Activated CD4-positive, alpha-beta T cell treated with anti-CD3 and anti-CD28 coated beads, Interleukin-2, amount 50 U/mL, for 1 hour (primary cell): ENCODE measurements at places on chromosomes 11 and 22.

GRCh38 chr22:44247923-44248892 is 64.5 kb downstream of the SHISAL1 start:
- no peak for DNase-seq

DNA sequence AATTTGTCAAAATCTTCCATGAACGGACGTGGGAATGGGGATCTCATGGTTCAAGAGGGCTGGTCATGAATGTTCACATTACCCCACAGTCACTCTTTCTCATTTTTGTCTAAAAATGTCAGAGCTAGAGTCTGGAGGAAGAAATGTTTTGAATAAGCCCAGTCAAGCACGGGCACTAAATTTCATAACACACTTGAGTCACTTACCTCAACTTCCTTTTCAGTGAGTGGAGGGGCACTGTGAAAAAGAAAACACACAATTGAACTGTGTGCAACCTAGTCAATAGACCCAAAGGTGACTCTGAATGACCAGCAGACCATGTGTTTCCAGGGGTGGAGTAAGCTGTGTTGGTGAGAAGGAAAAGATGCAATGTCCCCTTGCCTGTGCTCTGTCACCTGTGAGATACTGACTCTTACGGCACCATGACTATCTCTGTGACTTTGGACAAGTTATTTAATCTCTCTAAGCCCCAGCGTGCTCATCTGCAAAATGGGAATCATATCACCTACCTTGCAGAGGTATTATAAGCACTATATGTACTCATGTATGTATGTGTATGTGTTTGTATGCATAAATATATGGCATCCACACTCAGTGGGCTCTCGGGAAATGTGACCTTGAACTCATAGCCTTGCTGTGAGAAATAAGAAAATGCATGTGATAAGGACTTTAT is 38.2 kb upstream of the LYVE1 start:
- DNase-seq, result no peak

DNA sequence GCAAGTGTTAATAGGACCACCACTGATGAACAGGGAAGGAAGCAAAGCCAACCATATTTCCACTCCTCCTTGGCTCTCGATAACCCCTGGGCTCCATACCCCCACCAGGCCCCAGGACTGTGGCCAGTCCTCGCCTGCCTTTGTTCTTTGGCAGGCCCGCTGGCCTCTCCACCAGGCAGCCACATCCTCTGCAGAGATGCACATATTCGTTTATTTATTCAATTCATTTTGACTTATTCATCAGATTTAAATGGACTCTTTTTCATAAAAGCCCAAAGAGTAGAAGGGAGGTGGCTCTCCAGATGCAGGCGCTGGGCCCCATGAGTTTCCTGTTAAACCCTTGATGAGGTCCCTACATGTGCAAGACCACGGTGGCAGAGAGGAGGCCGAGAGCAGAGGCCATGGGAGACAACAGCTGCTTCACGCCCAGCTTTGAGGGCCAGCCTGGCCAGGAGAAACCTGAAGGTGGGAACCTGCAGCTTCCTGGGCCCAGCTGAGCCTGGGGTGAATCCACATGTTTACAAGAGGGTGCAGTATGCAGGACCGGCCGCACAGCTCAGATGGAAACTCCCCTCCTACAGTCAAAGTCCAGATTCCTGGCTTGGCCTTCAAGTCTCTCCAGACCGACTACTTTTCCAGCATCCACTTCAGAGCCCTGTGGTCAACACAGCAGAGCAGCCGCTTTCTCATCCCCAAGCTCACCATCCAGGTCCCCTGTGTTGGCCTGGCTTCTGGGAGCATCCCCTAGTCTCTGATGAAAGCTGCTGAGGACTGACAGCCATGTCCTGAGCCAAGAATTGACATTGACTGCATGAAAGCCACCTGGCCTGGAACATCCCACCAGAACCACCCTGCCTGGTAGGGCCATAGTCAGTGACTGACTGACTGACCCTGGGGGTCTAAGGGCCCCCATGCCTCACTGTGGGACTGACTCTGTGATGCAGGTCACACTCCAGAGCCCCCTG is 39.7 kb upstream of the CCND1 start:
- no peak for DNase-seq

GRCh38 chr11:64000026-64000739 is 13.9 kb downstream of the OTUB1 start:
- peak; percentile 68 for DNase-seq

GRCh38 chr11:101254037-101254436 is 124.4 kb upstream of the PGR start:
- DNase-seq, result no peak

- DNase-seq, result no peak
These were observed 234 bp downstream of the SESN3 start for GRCh38 chr11:95230810-95231126.

GRCh38 chr11:24124876-24125275 is 372.0 kb upstream of the LUZP2 start:
- DNase-seq, result no peak
